ENCODE measurements at places on chromosomes 7 and 10.

GRCh38 chr10:96339956-96340904, 18.6 kb downstream of the OPALIN start:
- DNase-seq = peak; percentile 19

DNA sequence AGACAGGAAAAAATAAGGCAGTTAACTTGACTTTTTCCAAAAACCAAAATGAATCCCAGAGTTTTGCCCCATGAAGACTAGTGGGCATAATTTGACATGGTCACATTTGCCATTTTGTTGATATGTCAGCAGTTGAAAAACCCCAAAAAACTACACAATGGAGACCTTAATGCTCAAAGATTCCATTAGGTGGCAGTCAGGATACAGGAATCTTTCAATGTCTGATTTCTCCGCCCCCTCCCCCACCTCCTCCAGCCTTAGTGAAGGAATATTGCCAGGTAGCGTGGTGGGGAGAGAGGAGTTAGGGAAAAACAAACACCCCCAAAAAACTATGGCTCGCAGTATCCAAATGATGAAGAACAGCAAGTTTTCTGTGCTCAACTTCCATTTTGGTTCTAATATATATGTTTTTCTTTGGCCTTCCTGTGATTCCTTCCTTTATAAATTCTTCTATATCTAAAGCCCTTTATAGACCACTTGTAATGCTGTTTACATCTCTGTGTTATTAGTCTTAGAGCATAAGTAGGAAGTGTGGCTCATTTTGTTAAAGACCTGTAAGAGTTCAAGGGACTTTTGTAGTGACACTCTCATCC, 6.7 kb upstream of the SMNDC1 start:
- peak; percentile 54 for DNase-seq

- no peak for DNase-seq
Measured at GRCh38 chr10:105650306-105650705, 1009.2 kb downstream of the SORCS3 start.

GRCh38 chr7:99447943-99448342, 9.2 kb downstream of the CPSF4 start:
- DNase-seq = no peak

GRCh38 chr7:20270371-20270770, 53.2 kb upstream of the MACC1 start:
- no peak for DNase-seq

DNA sequence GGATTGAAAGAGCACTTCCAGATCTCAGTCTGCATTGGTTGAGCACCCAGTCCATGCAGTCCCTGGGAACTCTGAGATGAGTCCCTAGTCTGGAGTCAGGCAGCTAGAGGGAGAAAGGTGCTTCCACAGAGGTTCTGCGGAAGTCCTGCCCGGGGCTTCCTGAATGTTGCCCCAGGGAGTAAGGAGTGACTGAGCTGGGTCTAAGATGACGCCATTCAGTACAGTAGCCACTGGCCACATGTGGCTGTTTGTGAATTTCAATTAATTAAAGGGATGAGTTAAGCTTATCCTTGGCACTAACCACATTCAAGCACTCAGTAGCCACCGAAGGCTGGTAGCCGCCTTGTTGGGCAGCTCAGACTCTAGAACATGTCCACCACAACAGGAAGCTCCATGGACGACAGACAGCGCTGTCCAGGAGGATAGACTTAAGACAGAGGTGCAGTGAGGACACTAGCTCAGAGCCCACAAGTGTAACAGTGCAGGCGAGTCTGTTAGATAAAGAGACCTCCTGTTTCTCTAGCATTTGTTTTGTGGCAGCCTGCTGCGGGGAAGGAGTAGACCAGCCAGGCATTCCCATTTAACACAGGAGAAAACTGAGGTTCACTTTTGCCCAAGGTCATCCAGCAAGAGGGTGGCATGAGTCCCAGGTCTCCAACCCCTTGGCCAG, 101.6 kb upstream of the PPIF start:
- no peak for DNase-seq

- DNase-seq = no peak
Measured at GRCh38 chr10:3472287-3473051, 299.9 kb upstream of the PITRM1 start.

- DNase-seq = no peak
Measured at GRCh38 chr10:84262190-84262956, 17.5 kb downstream of the RGR start.

- DNase-seq = no peak
Measured at GRCh38 chr7:28739826-28740225, 218.3 kb downstream of the TRIL start.
